AG09319 (cell line): ENCODE measurements at places on chromosomes 16 and 17.
A peak's percentile ranks its signal among the peaks of the same experiment; 100 is the strongest.

DNA sequence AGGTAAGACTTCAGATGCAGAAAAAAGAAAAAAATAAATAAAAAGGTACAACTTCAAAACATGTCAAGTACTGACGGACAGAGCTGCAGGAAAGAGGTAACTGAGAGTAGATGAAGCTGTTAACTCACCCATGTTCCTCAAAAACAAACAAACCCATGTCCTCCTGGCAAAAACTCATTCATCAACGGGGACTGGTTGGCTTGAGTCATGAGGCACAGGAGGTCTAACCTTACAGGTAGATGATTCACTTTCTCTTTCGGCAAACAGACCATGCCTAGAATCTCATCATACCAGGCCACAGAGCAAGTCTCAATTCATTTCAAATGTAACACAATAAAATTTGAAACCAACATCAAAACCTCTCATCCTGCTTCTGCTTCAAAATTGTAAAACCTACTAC, 12.3 kb upstream of the FASN start:
- DNase-seq = no peak

DNA sequence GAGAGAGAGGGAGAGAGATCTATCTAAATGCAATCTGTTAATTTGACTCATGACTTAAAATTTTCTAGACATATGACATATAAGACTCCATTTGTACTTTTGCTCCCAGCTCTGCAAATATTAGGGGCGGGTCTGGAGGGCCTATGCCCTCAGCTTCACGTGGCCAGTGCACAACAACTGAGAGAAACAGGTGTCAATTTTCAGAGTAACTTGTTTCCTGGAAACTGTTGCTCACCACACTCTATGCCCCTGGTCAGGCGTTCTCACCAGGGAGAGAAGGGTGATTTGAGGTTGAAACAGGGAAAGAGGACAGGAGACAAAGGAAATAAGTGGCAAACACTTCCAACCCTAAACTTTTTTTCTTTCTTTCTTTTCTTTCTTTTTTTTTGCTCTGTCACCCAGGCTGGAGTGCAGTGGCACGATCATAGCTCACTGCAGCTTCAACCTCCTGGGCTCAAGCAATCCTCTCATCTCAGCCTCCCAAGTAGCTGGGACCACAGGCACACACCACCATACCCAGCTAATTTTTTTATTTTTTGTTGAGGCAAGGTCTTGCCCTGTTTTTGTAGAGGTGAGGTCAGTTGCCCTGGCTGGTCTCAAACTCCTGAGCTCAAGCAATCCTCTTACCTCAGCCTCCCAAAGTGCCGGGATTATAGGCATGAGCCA, 270.0 kb downstream of the SLC39A11 start:
- no peak for DNase-seq

DNA sequence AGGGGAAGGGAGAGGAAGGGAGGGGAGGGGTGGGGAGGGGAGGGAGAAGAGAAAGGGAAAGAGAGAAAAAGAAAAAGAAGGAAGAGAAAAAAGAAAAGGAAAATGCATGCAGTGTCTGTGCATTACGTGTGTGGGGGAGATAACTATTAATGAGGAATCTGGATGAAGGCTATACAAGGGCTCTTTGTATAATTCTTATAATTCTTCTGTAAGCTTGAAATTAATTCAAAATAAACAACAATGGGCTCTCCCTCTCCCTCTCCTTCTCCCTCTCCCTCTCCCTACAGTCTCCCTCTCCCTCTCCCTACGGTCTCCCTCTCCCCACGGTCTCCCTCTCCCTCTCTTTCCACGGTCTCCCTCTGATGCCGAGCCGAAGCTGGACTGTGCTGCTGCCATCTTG, 143.4 kb downstream of the VPS53 start:
- DNase-seq = no peak

GRCh38 chr16:81649561-81650184, 129.4 kb upstream of the PLCG2 start:
- DNase-seq = peak; percentile 42

DNA sequence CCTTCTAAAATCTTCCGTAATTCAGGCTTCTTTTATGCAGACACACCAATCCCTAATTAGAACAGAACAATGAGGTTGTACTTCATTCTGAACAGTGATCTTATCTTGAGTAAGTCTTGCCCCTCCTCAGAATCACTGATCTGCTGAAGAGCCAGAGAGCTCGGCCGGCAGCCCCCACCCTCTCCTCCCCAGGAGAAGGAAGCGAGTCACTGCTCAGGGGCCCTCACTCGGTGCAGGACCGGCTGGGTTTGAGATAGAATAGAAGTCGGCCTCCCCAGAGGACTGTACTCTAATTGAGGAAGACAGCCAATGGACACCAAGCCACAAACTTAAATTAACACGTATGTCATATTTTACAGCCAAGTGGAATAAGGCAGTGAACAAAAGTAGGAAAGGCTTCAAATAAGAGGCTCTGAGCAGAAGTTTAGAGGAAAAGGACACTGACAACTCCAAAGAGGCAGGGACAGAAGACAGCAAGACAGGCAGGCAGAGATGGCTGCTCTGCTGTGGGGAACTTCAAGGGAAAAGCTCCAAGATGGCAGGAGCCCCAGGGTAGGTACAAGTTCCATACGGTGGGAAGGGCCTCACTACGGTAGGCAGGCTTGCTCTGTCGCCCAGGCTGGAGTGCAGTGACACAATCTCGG, 18.6 kb downstream of the CREBBP start:
- no peak for DNase-seq

DNA sequence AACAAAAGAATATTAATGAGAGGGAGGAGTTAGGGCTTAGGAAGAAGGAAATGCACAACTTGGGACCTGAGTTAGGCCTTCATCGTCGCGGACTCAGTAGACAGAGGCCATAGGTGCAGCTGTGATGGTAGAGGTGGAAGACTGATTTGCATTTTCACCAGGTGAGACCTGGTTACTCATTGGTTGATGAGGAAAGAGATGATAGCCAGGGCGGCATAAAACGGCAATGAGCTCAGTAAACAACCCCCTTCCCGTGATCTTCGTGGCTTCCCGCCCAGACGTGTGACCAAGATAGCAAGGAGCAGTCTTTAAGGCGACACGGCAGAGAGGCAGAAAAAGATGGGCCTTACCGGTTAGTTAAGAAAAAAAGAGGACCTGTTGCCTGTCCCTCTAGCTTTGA, at the start of gene TMC5:
TSS of gene TMC5 (plus strand) at position 244 of the 400 bp plus-strand sequence. CDS start 22,156 bp downstream, outside the sequence.
- DNase-seq = no peak

DNA sequence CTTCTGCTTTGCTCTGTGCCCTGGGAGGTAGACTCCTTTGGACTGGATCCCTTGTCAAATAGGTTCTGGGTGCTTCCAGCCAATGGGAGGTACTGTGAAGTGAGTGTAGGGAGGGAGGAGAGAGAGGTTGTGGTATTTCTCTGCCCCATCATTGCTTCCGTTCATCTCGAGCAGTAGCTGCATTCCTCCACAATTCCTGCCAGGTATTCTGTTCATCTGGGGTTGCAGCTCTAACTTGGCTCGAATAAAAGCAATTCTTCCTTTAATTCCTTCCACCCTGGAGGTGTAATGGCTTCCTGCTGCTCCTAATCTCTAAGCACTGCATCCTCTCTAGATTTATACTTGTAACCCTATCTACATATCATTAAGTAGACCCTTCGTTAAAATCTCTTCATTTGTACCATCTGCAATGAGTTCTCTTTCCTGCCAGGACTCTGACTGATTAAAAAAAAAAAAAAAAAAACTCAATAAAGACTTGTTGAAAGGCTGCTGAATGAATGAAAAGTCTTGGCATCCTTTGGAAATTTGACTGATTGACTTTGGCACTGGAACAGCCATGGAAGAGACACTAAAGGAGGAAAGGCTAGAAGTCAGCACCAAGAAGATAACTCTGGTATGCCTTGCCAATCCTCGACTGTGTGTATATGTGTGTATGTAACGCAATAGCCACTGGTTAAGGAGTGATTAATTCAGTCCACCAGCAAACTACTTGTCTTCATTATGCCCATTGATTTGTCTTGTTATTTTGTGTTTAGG, 616.9 kb upstream of the SOX9 start:
- DNase-seq = no peak

DNA sequence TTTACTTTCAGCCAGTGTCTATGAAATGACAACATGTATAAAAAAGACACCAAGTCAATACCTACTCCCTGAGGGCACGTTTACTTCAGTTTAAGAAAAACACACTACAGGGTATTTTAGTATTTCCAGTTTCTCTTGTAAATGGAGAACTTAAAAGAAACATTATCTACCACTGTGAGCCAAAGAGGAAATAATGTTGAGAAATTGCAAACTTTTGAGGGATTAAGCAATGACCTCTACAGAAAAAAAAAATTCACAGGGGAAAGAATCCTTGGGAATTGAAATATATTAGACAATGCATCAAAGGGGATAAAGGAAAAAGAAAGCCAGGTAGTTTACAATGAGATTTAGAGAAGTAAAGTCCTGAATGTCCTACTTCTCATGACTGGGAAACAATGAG, 126.0 kb downstream of the KCNJ2 start:
- DNase-seq = no peak

GRCh38 chr17:32943206-32943605, 15.3 kb downstream of the TMEM98 start:
- no peak for DNase-seq

DNA sequence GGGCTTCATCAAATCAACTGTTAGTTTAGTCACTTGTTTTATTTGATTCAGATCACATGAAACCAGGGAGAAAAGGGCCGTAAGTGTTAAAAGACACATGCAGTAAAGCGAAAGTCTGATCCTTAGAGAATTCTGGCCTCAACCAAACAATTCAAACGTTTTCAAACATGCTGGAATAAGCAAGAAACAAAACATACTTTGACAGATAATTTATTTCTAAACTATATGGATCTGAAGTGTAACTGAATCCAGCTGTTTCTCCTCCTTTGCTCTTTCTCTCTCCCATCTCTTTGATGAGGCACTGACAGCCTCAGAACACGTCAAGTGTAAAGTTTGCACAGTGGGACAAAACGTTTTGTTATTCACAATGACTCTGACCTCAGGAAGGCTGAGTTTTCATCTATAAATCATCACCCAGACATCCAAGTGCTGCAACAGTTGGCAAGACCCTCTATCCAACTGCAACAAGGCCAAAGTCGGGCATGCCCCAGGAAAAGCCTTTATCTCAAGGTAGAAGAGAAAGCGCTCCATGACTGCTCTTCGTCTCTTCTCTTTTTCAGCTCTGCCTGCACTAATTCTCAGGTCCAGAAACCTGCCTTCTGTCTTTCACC, 267.1 kb upstream of the MYOCD start:
- DNase-seq = no peak

- peak; percentile 10 for DNase-seq
Measured at GRCh38 chr16:24950275-24950674, 64.9 kb downstream of the ARHGAP17 start.

DNA sequence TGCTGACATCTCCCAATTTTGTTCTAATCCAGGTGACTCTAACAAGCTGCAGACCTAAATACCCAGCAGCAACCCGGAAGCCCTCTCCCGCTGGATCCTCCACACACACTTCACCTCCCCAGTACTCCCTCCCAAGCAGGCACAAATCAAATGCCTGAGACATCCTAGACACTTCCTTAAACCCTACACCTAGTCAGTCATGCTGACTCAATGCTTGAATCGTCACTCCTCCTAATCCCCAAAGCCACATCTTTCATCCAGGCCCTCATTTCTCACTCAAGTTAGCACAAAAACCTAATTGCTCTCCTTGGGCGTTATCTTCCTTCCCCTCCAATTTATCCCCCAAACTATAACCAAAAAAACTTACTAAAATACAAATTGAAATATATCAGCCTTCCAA, 32.7 kb downstream of the CMC2 start:
- no peak for DNase-seq

- DNase-seq = no peak
Measured at GRCh38 chr17:76671912-76672262, 28.3 kb upstream of the ST6GALNAC1 start.

DNA sequence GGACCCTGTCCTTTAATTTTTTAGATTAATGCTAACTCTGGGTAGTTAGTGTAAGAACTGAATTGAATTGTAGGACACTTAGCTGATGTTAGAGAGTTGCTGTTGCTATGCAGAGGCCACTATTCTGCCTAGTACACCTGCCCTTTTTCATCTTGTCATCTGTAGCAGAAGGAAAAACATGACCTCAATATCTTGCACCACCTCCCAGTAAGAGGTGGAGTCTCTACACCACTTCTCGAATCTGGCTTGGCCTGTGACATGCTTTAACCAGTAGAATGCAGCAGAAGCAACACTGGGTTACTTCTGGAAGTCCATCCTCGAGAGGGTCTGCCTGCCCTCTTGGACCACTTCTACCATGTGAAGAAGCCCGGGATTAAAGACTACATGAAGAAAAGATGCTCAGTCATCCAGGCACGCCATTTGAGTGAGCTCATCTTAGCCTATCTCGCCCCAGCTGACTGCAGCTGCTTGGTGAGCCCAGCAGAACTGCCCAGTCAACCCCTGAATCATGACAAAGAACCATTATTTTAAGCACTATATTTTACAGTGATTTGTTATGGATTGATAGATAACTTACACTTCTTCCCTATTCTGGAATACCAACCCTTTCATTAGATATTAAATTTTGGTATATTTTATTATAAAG, 153.5 kb downstream of the MYO1D start:
- DNase-seq = no peak

DNA sequence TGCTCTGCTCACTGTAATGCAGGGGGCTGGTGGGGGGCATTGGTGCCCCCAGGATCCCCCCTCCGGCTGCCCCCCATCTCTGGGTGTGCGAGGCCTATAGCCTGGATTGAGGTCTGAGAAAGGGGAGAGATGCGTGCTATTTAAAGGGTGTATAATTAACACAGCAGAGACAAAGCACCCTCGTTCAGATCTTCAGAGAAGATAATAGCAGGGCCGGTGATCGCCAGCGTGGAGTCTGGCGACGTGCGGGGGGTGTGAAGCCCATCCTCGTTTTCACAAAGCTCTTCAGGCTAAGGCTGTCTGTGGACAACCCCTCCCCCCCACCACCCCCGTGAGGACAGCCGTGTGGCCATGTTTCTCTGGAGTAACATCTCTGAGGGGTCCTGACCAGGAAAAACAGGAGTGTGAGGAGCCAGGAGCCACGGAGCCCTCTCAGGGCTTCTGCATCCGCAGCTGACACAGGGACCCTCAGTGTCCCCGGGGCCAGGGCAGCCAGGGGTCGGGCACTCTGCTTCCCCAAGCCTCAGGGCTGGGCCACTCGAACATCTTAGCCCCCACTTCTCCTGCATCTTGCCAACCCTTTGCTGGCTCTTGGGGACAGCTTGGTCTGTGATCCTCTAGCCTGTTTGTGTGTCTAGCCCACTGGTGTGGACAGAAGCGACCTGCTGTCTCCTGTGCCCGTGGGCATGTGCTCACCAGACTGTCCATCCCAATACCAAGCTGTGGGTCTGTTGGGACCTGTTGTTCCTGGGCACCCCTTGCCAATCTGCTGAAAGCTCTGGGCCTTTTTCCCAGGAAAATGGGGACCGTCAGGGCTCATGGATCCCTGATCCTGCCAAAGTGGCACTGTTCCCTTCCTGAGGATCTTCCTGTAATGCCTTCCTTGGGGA, 58.9 kb downstream of the BAIAP2 start:
- no peak for DNase-seq
